A549 treated with DMSO at 1 μM for 4 hours (cell line): ENCODE measurements at places on chromosomes 6 and 20. TPM values are rescaled to one million over a fixed set of nuclear protein-coding genes. Genes with fewer than 3 reads are reported as not detected.

GABRR2 gene
- total RNA-seq = 0.07 to 0.09 TPM (median 0.07 TPM) in 3 of 5 replicates, not detected in the others

KIAA1755 gene
- total RNA-seq = 0.12 to 0.29 TPM (median 0.15 TPM) in 5 replicates

TAF4 gene
- total RNA-seq = 16.5 to 25.4 TPM (median 17.9 TPM) in 5 replicates

PRR18 gene
- 0.07 to 0.33 TPM (median 0.07 TPM) in 5 replicates for total RNA-seq

SLC22A2 gene
- total RNA-seq = 0.06 TPM in 1 of 5 replicates, not detected in the others

ZNF165 gene
- 0.93 to 1.2 TPM (median 1.0 TPM) in 5 replicates for total RNA-seq

CD109 gene
- 23.1 to 42.9 TPM (median 32.3 TPM) in 5 replicates for total RNA-seq

PKIB gene
- 0.32 to 0.84 TPM (median 0.74 TPM) in 5 replicates for total RNA-seq

HTR1B gene
- total RNA-seq = 0.03 to 0.07 TPM in 2 of 5 replicates, not detected in the others
